Activated gamma-delta T cell treated with Interleukin-2 at 50 U/mL for 16 hours (primary cell): ENCODE measurements at places on chromosomes 4 and X.

- DNase-seq, result no peak
Observed at GRCh38 chr4:159206427-159206871, 103.6 kb downstream of the RAPGEF2 start.

- DNase-seq, result no peak
Observed at GRCh38 chr4:3791910-3792542, 25.8 kb downstream of the ADRA2C start.

- DNase-seq, result no peak
Observed at GRCh38 chrX:20007962-20008622, 17.2 kb upstream of the BCLAF3 start.

- DNase-seq, result no peak
Observed at GRCh38 chrX:150767475-150768131, 74.4 kb downstream of the MTMR1 start.

DNA sequence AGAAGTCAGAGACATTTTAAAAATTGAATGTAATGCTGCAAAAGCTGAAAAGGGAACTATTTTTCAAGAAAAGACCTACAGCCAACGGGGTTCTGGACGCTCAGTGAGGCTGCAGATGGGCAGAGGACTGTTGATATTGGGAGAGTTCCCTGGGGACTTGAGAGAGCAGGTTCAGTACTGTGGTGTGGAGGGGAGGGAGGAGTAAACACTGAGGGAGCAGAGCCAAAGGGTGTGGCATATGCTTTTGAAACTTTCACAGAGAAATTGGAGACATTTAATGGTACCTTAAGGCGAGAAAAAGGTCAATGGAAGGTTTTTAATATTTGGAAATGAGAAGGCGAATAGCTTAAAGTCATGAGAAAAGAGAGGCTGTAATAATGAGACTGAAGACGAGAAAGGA, 62.2 kb upstream of the GPM6A start:
- no peak for DNase-seq

DNA sequence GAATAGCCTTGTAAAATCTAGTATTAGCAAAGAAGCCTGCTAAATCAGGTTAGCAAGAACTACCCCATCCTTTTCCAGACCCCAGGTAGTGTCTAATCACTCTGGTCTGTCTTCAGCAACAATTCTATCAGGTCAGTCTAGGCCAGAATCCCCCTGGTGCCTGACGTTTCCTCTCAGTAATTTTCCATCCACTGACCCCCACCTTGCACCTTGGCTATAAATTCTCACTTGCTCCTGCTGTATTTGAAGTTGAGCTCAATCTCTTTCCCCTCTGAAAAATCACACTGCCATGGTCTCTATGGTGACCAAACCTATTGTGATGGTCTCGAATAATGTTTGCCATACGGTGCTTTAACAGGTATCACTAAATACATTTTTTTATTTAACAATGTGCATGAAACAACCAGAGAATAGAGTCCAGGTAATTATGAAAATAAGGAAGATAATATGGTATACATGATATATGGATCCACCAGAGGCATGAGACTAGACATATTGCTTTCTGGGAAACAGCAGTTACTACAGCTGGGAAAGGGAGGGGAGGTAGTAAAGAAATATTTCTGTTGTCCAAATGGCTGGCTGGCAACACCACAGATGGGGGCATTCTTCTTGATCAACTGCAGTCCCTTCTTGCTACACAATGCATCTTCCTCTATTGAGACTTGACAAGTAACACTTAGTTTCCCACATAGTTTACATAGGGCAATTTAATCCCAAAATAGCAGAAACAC, 33.8 kb downstream of the CXCL1 start:
- DNase-seq, result no peak

- DNase-seq, result no peak
Observed at GRCh38 chr4:187387739-187388138, 607.8 kb upstream of the ZFP42 start.

GRCh38 chrX:23465985-23466384, 131.3 kb downstream of the PTCHD1 start:
- no peak for DNase-seq

DNA sequence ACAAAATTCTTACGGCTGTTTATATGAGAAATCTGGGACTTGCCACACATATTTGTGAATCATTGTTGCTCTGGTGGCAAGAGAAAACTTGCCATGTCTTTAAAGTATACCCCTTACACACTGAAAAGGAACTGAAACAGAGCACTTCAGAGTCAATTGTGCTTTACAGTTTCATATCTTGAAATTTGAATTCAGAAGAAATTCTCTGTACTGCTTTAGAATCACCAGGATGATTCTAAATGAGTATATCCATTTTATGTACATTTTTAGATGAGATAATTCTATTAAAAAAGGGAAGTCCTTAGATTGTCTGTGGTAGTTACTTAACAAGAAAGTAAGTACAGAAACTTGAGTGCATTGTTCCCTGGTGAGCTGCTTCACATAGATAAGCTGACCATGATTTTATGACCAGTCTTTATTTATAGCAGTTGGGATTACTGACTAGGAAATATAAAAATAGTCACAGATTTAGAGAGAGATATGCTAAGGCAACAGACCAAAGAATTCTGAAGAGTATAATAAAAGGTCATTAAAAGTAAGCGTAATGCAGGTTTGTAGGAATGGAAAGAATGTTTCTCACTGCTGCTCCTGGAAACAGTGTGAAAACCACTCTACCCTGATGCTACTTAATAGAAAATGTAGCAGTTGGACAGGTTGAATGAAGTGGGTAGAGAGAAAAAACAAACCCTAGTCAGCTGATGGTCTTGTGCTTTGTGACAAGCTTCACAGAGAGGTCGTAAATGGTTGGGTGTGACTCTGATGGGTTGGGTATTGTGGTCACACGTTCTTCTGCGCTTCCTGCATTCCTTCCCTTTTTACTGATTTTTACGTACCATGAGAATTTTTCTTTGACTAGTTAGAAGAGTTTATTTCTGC, 41.0 kb downstream of the FNIP2 start:
- DNase-seq, result no peak

GRCh38 chrX:132094164-132094563, 33.7 kb downstream of the FRMD7 start:
- no peak for DNase-seq

GRCh38 chr4:139884438-139884837, 218.8 kb downstream of the MGST2 start:
- no peak for DNase-seq

GRCh38 chrX:132474544-132475248, 14.1 kb downstream of the MBNL3 start:
- no peak for DNase-seq

DNA sequence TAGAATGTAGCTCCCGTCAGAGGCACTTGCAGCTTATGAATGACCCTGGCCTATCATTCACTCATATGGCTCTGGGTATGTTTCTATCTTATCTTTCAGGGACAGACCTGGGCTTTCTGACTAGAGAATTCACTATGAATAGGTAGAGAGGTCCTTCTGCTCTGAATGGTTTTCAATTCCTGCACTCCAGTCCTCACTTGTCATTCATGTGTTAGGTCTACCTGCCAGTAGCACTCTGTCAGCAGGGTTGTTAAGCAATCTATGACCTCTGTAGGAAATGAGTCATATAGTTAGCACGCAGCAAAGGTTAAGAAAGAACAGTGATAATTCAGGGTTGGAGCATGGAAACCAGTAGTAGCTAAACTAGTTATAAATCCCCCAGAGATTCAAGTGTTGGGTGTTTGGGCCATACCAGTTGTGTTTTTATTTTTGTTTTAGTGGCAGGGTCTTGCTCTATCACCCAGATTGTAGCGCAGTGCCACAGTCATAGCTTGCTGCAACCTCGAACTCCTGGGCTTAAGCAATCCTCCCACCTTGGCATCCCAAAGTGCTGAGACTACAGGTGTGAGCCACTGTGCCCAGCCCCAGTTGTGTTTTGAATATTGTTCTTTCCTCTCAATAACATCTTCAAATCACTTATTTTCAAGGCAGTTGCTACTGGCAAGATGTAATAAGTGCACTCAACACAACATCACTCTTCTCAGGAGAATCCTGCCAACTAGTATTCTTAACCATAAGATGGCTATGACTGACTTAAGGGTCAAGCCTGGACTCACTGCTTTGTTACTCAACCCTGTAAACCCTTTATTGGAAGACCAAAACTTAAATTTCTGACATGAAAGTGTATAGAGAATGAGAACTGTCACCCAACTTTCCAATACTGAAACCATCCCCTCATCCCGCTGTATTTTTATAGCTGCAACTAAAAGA, 25.1 kb downstream of the ARL13A start:
- no peak for DNase-seq

- DNase-seq, result no peak
Observed at GRCh38 chr4:100806988-100807387, 289.2 kb upstream of the EMCN start.
